CD8-positive, alpha-beta memory T cell (primary cell): ENCODE measurements at places on chromosomes 2 and 18. TPM values are rescaled to one million over a fixed set of nuclear protein-coding genes. Genes with fewer than 3 reads are reported as not detected.

GRCh38 chr18:74506448-74507084 lies 10.4 kb downstream of the CNDP2 start:
- no peak overlapping the region for H3K4me3 ChIP-seq
- no peak for DNase-seq
- no peak overlapping the region for H3K27ac ChIP-seq
- H3K4me1 ChIP-seq = no peaks in the 10 kb centered on the region
- H3K27me3 ChIP-seq = no peaks in the 10 kb centered on the region

GRCh38 chr2:112174383-112174782 lies 36.2 kb downstream of the FBLN7 start:
- no peak overlapping the region for H3K4me3 ChIP-seq
- H3K36me3 ChIP-seq = no peaks in the 10 kb centered on the region
- no peak overlapping the region for H3K27ac ChIP-seq
- no peak for DNase-seq
- peaks cover 7% of the 10 kb centered on the region for H3K4me1 ChIP-seq

DNA sequence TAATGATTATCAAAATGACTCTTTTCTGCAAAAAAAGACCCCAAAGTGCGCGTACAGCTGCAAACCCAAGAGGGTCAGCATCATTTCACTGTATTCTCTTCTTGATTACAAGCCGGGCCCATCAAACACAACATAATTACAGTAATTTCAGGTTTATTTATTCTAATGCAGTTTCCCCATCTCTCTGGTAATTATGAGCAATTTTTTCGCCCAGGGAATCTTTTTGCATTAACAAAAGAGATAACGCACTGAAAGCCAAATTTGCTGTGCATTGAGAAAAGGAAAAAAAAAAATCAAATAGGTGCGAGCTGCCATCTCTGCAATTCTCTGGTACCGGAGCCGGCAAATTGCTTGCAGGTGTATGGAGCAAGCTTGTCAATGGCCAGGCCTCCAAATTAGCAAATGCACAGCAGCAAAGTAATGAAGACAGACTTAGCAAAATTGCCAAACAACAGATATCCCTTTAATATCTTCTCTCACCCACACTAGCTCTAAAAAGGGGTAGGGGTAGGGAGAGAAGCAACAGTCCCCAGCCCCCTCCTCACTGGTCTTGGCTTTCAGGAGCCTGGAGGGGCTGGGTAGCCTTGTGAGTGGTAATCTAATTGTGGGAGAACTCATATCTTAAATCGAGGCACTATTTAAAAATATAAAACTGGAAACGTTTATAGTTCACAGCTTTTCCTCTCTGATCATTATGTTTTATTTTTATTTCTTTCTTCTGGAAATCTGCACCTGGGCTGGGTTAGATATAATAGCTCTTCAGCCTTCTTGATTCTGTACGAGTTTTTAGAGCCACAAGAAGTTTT lies 6.7 kb downstream of the DLX1 start:
- H3K27ac ChIP-seq = no peak overlapping the region
- DNase-seq = no peak
- peaks cover 97% of the 10 kb centered on the region for H3K27me3 ChIP-seq

The NEU2 gene
- total RNA-seq = not detected
